Kidney (tissue), 22 donors: ENCODE measurements at places on chromosomes 5 and 9. TPM values are rescaled to one million over a fixed set of nuclear protein-coding genes. Genes with fewer than 3 reads are reported as not detected.

DNA sequence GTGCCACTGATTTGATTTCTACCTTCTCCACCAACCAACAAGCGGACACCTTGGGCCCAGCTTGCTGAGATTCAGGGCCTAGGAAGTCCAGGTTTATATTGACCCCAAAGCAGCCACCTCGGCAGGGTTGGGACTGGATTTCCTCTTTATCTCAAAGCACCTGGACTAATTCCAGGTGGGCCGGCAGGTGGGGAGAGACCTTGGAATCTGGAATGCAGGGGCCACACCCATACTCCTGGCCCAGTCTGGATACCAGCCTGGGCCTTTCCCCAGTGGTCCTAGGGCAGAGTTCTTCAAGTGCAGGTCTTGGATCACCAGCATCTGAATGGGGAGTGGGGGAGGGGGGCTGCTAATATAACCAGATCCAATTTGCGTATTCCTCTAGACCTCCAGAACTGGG, 93.1 kb downstream of the PCDH1 start:
- H3K27ac ChIP-seq: no peak overlapping the region
- DNase-seq: peak; percentile 69
- no peak overlapping the region for H3K4me3 ChIP-seq
- H3K4me1 ChIP-seq: peaks cover 5% of the 10 kb centered on the region

GRCh38 chr9:83379045-83379444, 159.2 kb downstream of the FRMD3 start:
- H3K4me3 ChIP-seq: no peak overlapping the region
- H3K36me3 ChIP-seq: no peaks in the 10 kb centered on the region
- DNase-seq: no peak
- no peaks in the 10 kb centered on the region for H3K4me1 ChIP-seq
- no peaks in the 10 kb centered on the region for H3K27me3 ChIP-seq

DNA sequence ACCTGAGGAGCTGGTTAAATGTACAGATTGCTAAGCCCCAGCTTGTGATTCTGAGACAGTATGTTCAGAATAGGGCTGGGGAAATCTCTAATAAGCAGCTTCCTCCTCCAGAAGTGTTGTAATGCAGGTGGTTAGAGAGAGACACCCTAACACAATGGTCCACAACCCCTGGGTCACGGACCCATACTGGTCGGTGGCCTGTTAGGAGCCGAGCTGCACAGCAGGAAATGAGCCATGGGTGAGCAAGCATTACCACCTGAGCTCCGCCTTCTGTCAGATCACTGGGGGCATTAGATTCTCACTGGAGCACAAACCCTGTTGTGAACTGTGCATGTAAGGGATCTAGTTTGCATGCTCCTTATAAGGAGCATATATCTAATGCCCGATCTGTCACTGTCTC, 61.8 kb downstream of the SLC36A1 start:
- no peaks in the 10 kb centered on the region for H3K4me1 ChIP-seq
- no peak for DNase-seq
- H3K27me3 ChIP-seq: no peaks in the 10 kb centered on the region
- no peak overlapping the region for H3K27ac ChIP-seq
- H3K36me3 ChIP-seq: no peaks in the 10 kb centered on the region

GRCh38 chr5:151589878-151590570, 1.1 kb downstream of the FAT2 start:
- H3K4me1 ChIP-seq: no peaks in the 10 kb centered on the region
- no peak for DNase-seq
- H3K27ac ChIP-seq: no peak overlapping the region
- no peak overlapping the region for H3K4me3 ChIP-seq
- no peaks in the 10 kb centered on the region for H3K36me3 ChIP-seq

DNA sequence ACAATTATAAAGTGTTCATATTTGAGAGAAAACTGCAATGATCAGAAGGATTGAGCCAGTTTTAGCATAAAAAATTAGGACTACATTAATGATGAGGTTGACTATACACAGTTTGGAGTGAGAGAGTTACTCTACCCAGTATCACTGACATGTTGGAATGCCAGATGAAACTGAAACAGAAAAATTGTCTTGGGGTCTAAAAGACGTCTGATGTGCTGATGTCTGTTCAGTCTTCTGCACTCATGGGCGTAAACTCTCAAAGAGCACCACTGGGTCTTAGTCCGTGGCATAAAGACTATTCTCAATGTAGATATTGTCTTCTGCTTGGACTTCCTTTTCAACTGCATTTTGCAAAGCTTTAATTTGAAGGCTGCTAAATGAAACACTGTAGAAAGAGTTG, 29.5 kb downstream of the HAVCR1 start:
- H3K27me3 ChIP-seq: no peaks in the 10 kb centered on the region
- H3K4me3 ChIP-seq: no peak overlapping the region
- H3K27ac ChIP-seq: no peak overlapping the region
- H3K4me1 ChIP-seq: peaks cover 2% of the 10 kb centered on the region

- DNase-seq: no peak
- H3K4me3 ChIP-seq: no peak overlapping the region
- H3K27me3 ChIP-seq: no peaks in the 10 kb centered on the region
Observed at GRCh38 chr5:58929726-58930125, 346.9 kb downstream of the RAB3C start.

DNA sequence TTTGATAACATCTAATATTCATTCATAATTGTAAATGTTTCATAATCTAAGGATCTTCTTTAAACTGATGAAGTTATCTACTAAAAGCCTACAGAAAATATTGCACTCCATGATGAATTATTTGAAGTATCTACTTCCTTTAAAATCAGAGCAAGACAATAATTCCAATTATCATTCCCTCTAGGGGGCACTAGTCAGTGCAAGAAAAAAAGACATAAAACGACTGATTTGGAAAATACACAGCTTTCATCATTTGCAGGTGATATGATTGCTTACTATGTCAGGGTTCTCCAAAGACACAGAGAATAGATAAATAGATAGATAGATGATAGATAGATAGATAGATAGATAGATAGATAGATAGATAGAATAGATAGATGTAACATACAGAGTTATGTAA, 13.5 kb upstream of the GRM6 start:
- no peak for DNase-seq
- H3K27me3 ChIP-seq: no peaks in the 10 kb centered on the region
- H3K27ac ChIP-seq: no peak overlapping the region

DNA sequence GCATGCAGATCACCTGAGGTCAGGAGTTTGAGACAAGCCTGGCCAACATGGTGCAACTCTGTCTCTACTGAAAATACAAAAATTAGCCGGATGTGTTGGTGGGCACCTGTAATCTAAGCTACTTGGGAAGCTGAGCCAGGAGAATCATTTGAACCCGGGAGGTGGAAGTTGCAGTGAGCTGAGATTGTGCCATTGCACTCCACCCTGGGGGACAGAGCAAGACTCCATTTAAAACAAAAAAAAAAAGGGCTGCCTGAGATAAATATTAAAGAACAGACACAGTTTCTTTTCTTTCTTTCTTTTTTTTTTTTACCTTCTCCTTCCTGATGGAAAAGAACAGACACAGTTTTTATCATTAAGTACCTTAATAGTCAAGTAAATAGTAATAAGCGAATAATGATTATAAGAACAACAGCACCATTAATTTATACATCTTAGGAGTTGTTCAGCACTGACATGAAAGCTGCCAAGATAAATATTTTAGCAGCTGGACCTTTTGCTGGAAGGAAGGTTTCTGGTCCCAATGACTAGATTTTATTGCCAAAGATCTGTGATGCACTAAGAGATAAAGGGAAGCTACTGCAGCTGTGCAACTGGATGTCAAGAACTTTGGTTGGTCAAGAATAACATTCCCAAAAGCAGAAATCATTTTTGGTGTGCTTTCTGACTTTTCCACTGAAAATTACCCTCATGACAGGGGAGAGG, 7.0 kb downstream of the CENPP start:
- no peak overlapping the region for H3K4me3 ChIP-seq
- no peak overlapping the region for H3K27ac ChIP-seq
- DNase-seq: no peak
- no peaks in the 10 kb centered on the region for H3K4me1 ChIP-seq
- no peaks in the 10 kb centered on the region for H3K36me3 ChIP-seq

DNA sequence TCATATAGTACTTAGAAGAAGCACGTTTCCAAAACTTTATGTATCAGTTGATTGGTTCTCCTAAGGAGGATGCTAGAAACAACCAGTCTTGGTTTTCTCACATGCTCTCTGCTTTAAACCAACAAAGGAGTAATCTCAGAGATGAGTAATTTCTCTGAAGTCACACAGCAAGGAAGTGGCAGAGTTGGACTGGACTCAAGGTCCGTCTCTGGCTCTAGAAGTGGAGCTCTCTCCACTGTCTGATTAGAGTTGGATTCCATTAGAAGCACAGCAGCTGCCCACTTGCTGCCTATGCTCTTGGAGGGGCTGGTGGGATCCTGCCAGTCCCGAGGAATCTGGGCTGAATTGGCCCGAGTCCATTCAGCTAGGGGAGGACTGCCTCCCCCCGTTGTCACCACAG, 21.0 kb downstream of the RALGPS1 start:
- no peak overlapping the region for H3K4me3 ChIP-seq
- no peaks in the 10 kb centered on the region for H3K36me3 ChIP-seq
- no peak for DNase-seq
- no peak overlapping the region for H3K27ac ChIP-seq
- H3K4me1 ChIP-seq: no peaks in the 10 kb centered on the region

GRCh38 chr9:133560311-133560710, 25.8 kb downstream of the ADAMTSL2 start:
- no peak overlapping the region for H3K4me3 ChIP-seq
- H3K36me3 ChIP-seq: peaks cover 4% of the 10 kb centered on the region
- H3K27ac ChIP-seq: no peak overlapping the region
- H3K4me1 ChIP-seq: no peaks in the 10 kb centered on the region

GRCh38 chr9:128809831-128810230, 8.5 kb upstream of the ENDOG start:
- no peak overlapping the region for H3K4me3 ChIP-seq
- H3K36me3 ChIP-seq: peaks cover 32% of the 10 kb centered on the region

- H3K27me3 ChIP-seq: no peaks in the 10 kb centered on the region
- no peaks in the 10 kb centered on the region for H3K36me3 ChIP-seq
- H3K27ac ChIP-seq: no peak overlapping the region
- H3K4me3 ChIP-seq: no peak overlapping the region
- DNase-seq: no peak
Observed at GRCh38 chr5:123146696-123147095, 57.7 kb downstream of the PRDM6 start.

DNA sequence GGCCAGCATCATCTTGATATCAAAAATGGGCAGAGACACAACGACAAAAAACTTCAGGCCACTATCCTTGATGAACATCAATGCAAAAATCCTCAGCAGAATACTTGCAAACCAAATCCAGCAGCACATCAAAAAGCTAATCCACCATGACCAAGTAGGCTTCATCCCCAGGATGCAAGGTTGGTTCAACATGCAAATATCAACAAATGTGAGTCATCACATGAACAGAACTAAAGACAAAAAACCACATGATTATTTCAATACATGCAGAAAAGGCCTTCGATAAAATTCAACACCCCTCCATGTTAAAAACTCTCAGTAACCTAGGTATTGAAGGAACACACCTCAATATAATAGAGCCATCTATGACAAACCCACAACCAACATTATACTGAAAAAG, 8.5 kb downstream of the MTREX start:
- no peaks in the 10 kb centered on the region for H3K27me3 ChIP-seq
- peaks cover 2% of the 10 kb centered on the region for H3K4me1 ChIP-seq
- DNase-seq: no peak
- no peak overlapping the region for H3K27ac ChIP-seq

GRCh38 chr9:123368536-123369153, 12.6 kb downstream of the CRB2 start:
- H3K4me3 ChIP-seq: no peak overlapping the region
- H3K27ac ChIP-seq: no peak overlapping the region
- DNase-seq: peak; percentile 65
- H3K36me3 ChIP-seq: no peaks in the 10 kb centered on the region
- no peaks in the 10 kb centered on the region for H3K4me1 ChIP-seq

- no peaks in the 10 kb centered on the region for H3K36me3 ChIP-seq
- no peaks in the 10 kb centered on the region for H3K27me3 ChIP-seq
- H3K27ac ChIP-seq: no peak overlapping the region
- no peak overlapping the region for H3K4me3 ChIP-seq
- DNase-seq: peak; percentile 79
Observed at GRCh38 chr9:27394154-27394825, 97.3 kb upstream of the EQTN start.

DNA sequence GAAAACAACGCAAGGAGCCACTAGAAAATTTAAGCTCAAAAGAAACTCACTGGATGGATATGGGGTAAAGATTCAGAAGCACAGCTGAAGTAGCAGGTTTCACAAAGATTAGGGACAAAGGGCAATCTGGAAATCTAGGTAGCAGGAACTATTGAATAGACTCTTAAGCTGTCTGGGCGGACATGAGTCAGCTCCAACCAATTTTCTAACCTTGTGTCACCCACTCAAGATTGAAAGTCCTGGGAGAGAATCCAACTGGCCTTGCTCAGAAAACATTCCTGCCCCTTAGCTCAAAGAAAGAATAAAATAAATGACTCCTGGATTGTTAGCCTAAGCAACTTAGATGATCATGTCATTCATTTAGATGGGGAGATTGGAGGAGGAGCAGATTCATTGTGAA, 69.2 kb downstream of the STK32A start:
- no peak overlapping the region for H3K4me3 ChIP-seq
- no peak for DNase-seq
- H3K36me3 ChIP-seq: no peaks in the 10 kb centered on the region
- no peak overlapping the region for H3K27ac ChIP-seq
- H3K4me1 ChIP-seq: no peaks in the 10 kb centered on the region

GRCh38 chr5:107874795-107875194, 204.1 kb upstream of the EFNA5 start:
- no peaks in the 10 kb centered on the region for H3K36me3 ChIP-seq
- H3K4me1 ChIP-seq: no peaks in the 10 kb centered on the region
- no peak overlapping the region for H3K27ac ChIP-seq
- DNase-seq: no peak
- no peak overlapping the region for H3K4me3 ChIP-seq

The N4BP3 gene
- total RNA-seq: 5.6 TPM

The CCDC180 gene
- total RNA-seq: 8.8 TPM

The IL13 gene
- total RNA-seq: not detected

The IRX2 gene
- 44.2 TPM for total RNA-seq

The PCDHGA3 gene
- total RNA-seq: 4.0 TPM

The SHISAL2B gene
- not detected for total RNA-seq

The ADAMTS6 gene
- 6.7 TPM for total RNA-seq

The ZER1 gene
- 43.2 TPM for total RNA-seq
